ENCODE measurements at places on chromosomes 2 and 18. TPM values are rescaled to one million over a fixed set of nuclear protein-coding genes. Genes with fewer than 3 reads are reported as not detected.

Gene PROM2
- 0.44 TPM for total RNA-seq

Gene STARD7
- total RNA-seq = 75.3 TPM

Gene ALPI
- not detected for total RNA-seq

Gene PLGLB1
- total RNA-seq = 1.7 TPM

Gene HOXD3
- total RNA-seq = not detected
